ENCODE measurements at places on chromosomes 5 and 9.

DNA sequence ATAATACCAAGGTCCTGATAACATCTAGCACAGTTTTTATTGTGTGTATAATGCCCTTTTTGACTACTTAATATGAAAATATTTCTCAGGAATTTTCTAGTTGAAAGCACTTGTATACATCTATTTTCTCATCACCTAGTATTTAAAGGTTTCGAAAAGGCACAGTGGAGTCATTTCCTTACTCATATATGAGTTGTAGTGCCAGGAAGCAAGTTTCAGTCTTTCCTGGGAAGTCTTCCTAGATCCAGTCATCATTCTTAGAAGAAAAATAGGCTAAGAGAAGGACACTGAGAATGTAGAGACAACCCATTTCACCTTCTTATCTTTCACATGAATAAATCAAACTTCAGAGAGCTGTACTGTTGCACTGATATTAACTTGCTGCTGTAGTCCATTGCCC is 70.2 kb downstream of the SLC25A46 start:
- DNase-seq: no peak

- DNase-seq: no peak
Observed at GRCh38 chr9:7300484-7300883, 499.1 kb downstream of the DMAC1 start.

GRCh38 chr9:10562581-10563343 is 50.0 kb downstream of the PTPRD start:
- DNase-seq: peak; percentile 10

- no peak for DNase-seq
Observed at GRCh38 chr5:71862507-71863060, 143.5 kb downstream of the CARTPT start.

- no peak for DNase-seq
Observed at GRCh38 chr5:66722686-66723085, 126.5 kb downstream of the MAST4 start.

DNA sequence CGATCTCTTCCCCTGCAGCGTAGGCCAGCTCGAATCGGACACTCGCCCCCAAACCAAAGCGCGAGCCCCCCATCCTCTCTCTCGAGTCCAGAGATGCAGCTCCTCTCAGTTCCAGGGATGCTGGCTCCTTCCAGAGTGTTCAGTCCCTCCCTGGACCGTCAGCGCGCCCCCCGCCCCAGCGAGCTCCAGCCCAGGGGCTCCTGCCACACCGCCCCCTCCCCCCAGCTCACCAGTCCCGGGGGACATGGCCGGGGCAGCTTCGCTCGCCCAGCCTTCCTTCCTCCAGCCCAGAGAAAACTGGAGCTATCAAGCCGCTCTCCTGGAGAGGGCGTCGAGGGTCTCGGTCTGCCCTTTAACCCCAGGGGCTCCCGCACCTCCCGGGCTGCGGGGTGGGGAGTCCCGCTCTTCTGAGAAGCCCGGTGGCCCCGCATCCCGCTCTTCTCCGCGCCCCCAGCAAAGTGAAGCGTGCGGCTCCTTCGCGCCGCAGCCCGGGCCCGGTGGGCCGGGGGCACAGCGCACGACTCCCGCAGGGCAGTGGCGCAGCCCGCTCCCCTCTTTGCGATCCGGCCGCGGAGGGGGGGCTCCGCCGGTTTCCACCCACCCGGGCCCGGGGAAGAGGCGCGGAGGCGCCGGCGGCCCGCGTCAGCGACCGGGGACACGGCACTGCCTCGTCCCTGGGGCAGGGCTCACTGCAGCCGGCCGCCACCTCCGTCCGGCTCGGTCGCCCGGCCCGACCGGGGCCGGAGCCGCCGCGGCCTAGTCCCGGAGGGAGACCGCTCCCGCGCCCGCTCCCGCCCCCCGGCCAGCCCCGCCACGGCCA is 587 bp downstream of the MIER3 start:
- DNase-seq: no peak

DNA sequence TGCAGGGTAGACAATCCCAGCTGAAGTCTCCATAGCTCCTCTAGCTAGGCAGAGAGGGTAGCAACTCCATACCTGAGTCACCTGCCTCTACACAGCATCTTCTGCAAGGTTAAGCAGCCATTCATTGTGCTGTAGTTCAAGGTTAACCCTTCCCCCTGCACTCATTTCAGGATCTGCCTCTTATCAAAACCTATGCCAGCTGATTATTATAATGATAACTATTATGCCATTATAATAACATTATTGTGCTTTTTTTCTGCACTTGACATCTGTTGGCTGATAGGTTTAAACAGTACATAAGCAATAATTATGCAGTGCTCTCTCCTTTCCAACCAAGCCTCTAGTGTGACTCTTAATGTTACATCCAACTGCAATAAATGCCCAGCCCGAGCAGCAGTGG is 17.3 kb downstream of the SIL1 start:
- no peak for DNase-seq

DNA sequence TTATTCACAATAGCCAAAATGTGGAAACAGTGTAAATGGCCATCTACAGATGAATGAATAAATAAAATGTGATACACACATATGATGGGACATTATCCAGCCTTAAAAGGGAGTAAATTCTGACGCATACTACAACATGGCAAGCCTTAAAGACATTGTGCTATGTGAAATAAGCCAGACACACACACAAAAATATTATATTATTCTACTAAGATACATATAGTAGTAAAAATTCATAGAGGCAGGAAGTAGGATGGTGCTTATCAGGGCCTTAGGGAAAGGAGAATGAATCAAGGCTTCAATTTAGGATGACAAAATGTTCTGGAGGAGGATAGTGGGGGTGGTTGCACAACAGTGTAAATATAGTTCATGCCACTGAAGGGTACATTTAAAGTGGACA is 346.7 kb upstream of the SMARCA2 start:
- no peak for DNase-seq

GRCh38 chr5:76175051-76175666 is 92.0 kb downstream of the SV2C start:
- peak; percentile 10 for DNase-seq

- no peak for DNase-seq
Observed at GRCh38 chr5:91464886-91465646, 81.9 kb upstream of the ARRDC3 start.

DNA sequence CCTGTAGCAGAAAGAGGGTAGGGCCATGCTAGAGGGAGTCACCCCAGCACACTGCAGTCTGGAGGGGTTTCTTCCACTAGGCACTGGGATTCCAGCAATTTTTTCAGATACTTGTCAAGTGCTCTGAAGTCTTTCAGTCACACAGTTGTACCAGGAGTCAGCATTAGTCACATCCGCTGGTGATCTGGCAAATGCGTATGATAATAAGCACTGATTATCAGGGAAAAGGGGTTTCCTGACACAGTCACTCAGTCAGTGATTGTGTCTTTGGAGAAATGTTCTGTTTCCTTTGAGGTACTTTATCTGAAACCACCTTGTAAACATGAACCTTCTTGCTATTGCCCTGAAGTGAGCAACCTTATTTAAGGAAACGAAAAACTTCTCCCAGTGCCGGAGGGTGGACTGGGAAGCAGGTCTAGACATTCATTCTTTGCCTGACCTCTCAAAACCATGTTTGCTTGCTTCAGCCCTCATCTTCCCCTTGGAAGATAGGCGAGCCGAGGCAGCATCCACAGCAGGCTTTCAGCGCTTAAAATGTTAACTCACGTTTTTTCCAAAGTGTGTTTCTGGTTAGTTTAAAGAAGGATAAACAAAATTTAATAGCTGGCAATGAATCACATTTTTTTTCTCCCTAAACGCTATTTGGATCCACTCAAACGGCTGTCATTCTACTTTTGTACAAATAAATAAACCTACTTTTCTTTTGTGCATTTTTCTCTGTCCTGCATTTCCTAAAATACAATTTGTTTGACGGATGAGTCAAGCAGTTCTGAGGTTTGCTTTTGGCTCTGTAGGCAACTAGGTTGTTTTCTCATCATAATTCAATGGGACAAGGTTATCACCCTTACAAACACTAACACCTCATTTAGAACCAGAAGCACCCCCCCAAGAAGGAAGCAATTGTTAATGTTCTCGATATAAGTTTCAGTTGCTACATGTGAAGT is 77.7 kb downstream of the FOXD1 start:
- DNase-seq: peak; percentile 88

DNA sequence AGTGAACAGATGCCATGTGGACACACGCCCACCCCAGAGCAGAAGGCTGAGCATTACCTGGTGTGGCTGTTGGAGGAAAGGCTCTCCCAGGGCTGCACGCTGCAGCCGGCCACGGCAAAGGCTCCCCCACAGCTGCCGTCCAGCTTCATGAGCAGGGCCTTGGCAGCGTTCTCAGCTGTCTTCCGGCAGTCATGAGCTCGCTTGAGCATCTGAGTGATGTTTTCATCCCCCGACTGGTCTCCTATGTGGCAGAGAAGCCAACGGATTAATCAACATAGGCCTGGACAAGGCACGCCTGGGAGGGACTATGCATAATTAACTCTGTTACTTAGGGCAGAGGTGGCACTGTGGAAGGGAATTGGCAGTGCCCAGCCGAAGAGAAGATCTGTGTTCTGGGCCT is 87.3 kb downstream of the DCP2 start:
- DNase-seq: no peak

GRCh38 chr9:96067004-96067403 is 191.5 kb downstream of the ERCC6L2 start:
- DNase-seq: no peak

GRCh38 chr9:129354498-129354897 is 176.4 kb upstream of the IER5L start:
- no peak for DNase-seq

DNA sequence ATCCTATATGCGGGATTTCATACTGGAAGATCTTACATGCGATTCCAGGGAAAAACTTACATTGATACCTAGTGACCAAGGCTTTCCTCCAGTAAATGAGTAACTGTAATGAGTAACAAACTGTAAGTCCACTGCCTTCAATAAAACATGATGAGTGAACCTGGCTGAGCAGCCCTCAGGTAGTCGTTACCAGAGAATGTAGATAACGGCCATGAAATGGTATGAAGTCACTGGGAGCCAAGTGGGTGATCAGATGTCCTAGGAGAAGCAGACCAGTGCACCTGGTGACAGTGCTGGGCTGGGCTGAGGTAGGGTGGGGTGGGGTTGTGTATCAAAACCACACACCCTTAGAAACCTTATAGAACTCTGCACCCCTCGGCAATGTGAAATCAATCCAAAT is 203.6 kb downstream of the ALDH1A1 start:
- DNase-seq: no peak

- DNase-seq: no peak
Observed at GRCh38 chr5:69493396-69494133, 975 bp downstream of the OCLN start.

DNA sequence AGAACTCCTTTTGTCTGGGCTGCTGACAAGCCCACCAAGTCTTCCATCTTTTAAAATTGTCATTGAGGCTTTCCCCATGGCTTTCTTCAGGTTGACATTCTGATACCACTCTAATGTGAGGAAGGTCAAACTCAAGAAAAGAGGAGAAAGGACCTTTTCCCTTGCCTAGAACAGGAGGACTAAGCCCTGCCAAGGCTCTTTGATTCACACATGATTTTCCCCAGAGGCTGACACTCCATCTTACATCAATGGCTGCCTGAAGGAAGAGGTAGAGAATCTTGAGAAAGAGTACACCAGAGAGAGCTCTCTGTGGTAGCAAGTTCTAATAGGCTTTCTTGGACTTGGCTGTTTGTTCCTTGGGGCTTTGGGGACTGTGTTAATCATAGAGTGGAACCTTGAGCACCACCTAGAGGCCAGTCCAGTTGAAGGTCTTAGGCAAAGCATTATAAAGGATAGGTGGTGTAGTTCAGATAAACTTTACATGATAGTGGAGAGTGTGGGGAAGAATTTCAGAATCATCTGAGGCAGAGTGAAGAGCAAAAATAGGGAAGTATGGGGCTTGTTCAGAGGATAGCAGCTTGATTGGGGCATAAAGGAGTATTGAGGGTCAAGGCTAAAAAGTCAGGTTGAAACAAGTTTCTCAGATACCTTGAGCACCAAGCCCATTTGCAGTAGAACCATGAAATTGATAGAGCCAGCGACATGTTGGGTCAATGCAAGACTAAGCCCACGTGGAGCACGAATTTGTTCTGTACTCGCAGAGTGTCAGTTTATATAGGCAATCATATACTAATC is 36.7 kb downstream of the NDFIP1 start:
- DNase-seq: peak; percentile 34

GRCh38 chr9:20015427-20015931 is 226.6 kb upstream of the SLC24A2 start:
- no peak for DNase-seq

- no peak for DNase-seq
Observed at GRCh38 chr5:133295520-133295919, 243.7 kb downstream of the HSPA4 start.

DNA sequence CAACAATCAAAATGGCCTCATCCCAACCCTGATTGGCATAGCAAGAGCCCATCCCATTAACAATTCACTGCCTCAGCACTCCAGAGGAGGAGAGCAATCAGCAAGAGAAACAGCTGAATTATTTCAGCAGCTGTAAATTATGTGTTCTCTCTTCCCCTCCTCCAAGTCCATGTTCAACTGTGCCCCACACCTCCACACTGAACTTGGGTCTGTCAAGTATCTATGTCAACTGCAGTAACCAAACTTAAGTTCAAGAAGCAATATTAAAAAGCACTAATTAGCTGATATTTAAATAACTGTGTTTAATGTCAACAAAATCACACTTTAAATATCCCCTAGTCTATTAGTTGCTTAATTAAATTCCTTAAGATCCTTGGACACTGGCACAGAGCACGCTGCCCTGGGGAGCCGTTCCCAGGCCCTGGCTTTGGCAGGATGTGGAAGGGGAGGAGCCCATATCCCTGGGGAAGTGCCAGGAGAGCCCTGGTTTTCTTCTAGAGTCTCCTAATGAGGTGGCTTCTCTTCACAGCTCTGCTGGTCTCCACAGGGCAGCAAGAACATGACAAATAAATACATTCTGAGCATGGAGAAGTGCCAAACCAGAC is 50.6 kb downstream of the SIL1 start:
- DNase-seq: no peak

DNA sequence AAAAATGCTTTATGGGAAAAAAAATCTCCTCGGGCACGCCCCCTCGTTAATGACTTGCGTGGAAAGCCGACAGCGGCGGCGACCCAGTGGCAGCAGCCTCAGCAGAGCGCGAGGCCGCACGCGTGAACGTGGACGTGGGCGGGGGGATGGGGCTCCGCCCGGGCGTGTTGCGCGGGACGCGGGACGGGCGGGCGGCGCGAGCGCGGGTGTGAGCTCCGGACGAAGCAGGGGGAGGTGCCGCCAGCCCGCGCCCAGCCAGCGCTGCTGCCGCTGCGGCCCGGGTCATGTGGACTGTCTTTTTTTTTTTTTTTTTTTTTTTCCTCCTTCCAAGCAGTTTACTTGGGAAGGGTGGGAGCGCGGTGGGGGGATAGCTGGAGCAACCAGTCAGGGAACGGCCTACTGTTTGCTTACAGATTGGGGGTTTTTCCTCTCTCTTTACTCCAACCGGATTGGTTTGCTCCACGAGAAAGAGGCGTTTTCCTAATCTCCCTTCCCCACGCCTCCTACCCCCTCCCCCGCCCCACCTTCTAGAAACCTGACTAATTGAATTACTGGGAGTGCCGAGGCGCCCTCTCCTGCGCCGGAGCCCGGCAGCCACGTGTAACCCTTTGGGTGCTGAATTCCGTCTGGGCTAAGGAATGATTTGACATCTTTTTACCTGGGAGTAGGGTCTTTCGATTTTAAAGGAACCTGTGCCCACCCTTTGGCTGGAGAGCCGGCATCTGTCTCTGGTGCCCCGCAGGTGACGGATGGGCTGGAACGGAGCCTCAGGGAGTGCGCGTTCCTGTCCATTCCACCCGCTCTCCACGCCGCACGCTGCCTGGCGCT is 1.7 kb upstream of the EFNA5 start:
- peak; percentile 91 for DNase-seq

- DNase-seq: no peak
Observed at GRCh38 chr9:96021551-96022444, 146.3 kb downstream of the ERCC6L2 start.
